ENCODE measurements at places on chromosomes 2 and 18.

DNA sequence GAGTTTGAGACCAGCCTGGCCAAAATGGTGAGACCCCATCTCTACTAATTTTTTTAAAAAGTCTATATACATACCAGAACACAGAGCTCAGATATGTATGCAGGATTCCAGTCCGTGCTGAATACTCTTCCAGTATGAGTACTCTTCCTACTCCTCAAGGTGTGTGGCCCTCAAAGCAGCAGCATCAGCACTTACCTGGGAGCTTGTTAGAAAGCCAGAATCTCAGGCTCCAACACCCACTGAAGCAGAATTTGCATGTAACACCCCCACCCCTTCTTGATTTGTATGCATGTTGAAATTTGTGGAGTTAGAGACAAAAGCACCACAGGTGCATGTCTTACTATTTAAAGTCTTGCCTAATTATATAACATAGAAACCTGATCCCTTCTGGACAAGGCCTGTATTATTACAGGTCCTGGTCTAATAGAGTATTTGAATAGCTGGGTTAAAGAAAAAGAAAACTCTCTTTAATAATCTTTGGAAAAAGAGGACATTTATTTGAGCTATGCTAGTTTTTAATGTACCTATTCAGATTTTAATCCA, 50.3 kb upstream of the NFE2L2 start:
- no peak for DNase-seq

DNA sequence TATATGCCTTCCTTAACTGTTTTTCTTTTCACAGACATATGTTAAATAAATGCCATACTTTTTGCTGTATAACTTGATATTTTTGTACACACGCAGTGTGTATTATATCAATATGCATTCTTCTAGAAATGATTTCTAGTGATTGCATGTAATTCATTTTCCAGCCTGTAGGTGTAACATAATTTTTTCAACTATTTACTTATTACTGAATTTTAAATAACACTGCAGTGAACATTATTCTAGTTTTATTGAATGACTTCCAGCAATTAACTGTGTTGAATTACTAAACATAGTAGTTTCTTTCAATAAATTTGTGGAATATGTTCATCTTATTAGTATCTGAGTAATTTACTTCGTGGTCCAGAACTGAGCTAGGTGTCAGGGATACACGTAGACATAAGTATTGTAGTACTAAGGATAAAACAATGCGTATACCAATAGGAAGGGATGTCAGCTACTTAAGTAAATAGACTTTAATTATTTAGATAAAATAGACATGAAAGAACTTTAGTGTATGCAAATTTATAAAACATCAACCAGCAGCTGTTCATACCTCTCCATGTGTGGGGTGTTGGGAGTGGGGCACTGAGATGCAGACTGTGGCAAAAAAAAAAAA, 28.0 kb downstream of the TANC1 start:
- DNase-seq = no peak

DNA sequence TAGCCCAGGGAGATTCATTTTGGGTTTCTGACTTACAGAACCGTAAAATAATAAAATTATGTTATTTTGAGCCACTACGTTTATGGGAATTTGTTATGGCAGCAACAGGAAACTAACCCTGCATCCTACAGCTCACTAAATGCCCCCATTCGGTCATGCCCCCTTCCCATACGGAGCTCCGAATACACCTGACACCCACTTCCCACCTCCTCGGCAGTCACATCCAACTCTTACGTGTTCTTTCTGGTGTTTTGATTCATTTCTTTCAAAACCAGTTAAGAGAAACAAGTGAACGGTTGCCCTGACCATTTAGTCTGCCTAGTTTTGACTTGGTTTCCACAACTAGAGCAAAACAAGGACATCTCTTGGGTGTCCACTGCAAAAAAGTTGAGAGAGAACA, 19.7 kb downstream of the EIPR1 start:
- DNase-seq = no peak

DNA sequence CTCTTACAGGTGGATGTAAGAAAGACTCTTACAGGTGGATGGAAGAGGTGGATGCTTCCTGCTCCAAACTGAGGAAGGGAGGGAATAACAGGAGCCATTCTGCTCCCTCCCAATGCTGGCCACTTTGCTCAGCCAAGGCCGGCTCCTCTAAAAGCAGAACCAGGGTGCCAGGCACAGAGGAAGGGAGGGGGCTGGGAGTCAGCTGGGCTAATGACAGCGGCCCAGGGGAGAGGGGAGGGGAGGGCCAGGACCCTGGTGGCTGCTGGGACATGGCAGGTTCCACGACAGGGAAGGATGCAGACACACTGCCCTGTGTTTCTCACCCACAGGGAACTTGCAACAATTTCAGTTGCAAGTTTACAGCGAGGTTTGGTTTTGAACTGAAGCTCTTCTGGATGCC, 173.4 kb downstream of the ANAPC1 start:
- no peak for DNase-seq

DNA sequence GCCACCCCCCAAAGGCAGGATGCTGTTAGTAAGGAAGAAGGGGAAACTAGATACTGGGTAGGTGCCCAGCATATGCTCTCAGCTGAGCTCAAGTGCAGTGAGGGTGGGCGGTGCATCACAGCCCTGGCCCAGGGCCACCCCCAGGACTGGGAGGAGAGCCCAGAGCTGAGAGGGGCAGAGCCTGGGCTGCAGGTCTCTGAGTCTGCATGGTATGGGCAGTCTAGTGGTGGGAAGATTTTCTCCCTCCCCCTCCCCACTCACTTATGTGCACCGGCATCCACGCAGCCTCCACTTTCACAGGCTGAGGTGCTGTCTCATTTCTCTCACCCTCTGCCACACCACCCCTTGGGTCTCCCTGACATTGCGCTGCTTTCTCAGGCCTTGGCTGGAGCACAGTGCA, 48.5 kb upstream of the CAB39 start:
- DNase-seq = no peak

DNA sequence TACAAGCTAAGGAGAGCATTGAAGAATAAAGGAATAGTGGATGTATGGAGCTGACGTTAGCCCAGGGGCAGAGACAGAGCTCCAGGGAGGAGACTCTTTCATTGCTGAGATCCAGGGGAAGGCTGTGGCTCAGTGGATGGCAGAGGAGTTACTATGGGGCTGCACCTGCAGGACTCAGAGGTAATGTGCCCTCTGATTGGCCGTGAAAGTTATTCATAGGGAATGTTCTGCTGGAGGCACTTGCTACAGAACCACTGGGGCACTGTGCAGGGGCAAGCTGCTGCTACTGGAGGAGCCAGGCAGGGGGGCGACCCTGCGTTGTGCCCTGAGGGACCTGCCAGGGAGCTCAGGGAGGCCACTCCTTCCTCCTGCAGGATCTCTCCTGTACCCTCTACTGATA, 199.2 kb downstream of the PTPRM start:
- DNase-seq = no peak
